Dorsolateral prefrontal cortex (tissue), 122 donors: ENCODE measurements at places on chromosomes 3 and 15. TPM values are rescaled to one million over a fixed set of nuclear protein-coding genes. Genes with fewer than 3 reads are reported as not detected.

Gene SPATA12
- total RNA-seq: not detected

Gene SNTN
- not detected for total RNA-seq

Gene MYO5C
- 13.5 TPM for total RNA-seq

Gene REC114
- total RNA-seq: not detected

Gene ELL3
- total RNA-seq: 2.3 TPM

Gene KCNAB1
- total RNA-seq: 53.9 TPM

Gene PRR20G
- not detected for total RNA-seq

Gene SMAD3
- 30.4 TPM for total RNA-seq

Gene C2CD4A
- not detected for total RNA-seq

Gene KIF7
- total RNA-seq: 4.0 TPM

Gene PDZRN3
- 32.2 TPM for total RNA-seq

Gene KIF15
- total RNA-seq: 3.0 TPM

Gene IL5RA
- total RNA-seq: not detected

Gene KLF15
- total RNA-seq: 38.2 TPM

Gene SYNPR
- total RNA-seq: 78.4 TPM

Gene PLSCR5
- total RNA-seq: not detected

Gene FETUB
- total RNA-seq: 0.51 TPM

Gene GCHFR
- 11.3 TPM for total RNA-seq

Gene MNS1
- total RNA-seq: 7.4 TPM

Gene NXPE3
- total RNA-seq: 43.3 TPM

Gene GOLGA8J
- total RNA-seq: 0.49 TPM

Gene GP9
- total RNA-seq: not detected

Gene ARL14
- total RNA-seq: not detected

Gene GOLGA6A
- total RNA-seq: not detected

Gene EXD1
- total RNA-seq: 0.17 TPM

Gene VPS13C
- total RNA-seq: 116 TPM

Gene MEGF11
- 15.0 TPM for total RNA-seq

Gene SH2D7
- total RNA-seq: not detected

Gene IQCH
- total RNA-seq: 6.1 TPM

Gene SPG11
- total RNA-seq: 71.2 TPM

Gene CHRNA7
- total RNA-seq: 5.3 TPM

Gene C3orf85
- not detected for total RNA-seq

Gene PLA2G4F
- total RNA-seq: not detected

Gene ZWILCH
- 6.7 TPM for total RNA-seq

Gene NEK10
- 28.0 TPM for total RNA-seq

Gene SLC12A8
- total RNA-seq: 13.3 TPM

Gene SAXO2
- total RNA-seq: 12.5 TPM

Gene SLC27A2
- 2.9 TPM for total RNA-seq

Gene CLEC3B
- total RNA-seq: 8.6 TPM

Gene ZNF385D
- total RNA-seq: 31.3 TPM

Gene SLC28A1
- not detected for total RNA-seq

Gene ZFAND6
- 57.9 TPM for total RNA-seq

Gene CHRD
- total RNA-seq: 60.6 TPM
